ENCODE measurements at places on chromosomes 11 and 22.

- no peak for DNase-seq
Observed at GRCh38 chr11:68997124-68997994, 15.7 kb downstream of the MRGPRF start.

DNA sequence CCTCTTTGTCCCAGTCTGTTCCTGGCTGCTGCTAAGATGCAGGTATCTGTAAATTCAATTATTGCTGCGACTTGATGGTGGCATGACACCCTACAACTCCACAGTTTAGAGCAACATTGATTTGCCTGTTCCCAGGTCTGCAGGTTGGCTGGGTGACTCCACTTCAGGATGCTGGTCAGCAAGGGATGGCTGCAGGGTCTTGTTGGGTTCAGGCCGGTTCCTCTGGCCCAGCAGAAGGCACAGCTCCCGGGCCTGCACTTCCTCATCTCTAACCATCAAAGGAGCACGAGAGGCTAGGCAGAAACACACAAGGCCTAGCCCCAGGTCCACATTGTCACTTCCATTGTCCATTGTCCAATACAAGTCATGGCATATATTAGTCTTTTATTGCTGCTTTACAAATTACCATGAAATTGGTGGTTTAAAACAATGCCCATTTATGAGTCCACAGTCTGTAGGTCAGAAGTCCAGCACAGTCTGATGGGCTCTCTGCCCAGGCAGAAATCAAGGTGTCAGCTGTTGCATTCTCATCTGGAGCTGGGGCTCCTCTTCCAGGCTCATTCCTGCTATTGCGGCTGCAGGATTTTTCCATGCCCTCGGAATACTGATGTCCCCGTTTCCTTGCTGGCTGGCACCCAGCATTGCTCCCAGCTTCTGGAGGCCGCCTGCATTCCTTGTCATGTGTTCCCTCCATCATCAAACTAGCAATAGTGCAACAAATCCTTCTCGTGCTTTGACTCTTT, 96.6 kb upstream of the LMO1 start:
- no peak for DNase-seq

GRCh38 chr11:128891913-128892398, 800 bp downstream of the KCNJ5 start:
- no peak for DNase-seq

DNA sequence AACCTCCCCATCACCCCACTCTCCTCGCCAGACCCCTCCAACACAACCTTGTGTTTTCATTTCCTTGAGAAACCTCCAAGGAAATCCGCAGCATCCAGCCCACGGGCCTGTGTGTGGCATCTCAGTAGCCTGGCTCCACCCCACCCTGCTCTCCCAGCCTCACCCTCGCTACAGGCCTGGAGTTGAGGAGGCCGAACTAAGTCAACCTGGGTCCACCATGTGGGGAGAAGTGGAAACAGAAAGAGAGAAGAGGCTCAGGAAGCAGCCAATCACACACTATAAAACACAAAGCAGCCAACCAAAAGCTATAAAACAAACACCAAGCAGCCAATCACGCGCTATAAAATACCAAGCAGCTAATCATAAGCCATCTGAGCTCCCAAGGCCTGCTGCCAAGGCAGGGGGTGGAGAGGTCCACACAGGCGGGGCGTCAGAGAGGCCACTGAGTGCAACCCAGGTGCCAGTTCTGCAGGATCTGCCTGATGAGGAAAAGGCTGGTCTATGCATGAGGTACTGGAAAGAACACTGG, 72.0 kb downstream of the MICAL3 start:
- DNase-seq = no peak

DNA sequence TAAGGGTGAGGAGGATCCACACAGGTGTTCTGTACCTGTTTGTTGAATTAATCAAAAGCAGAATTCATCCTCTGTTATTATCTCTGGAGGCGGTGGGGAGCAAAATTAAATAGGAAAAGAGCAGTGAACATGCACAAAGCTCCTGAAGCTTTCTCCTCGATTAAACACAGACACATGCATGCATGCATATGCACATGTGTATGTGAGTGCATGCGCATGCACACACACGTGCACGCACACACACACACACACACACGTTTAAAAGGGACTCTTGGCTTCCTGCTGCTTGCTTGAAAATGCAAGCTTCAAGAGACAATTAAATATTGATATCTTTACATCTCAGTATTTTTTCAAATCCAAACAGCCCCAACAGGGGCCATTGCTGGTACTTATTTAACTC, 462.1 kb downstream of the BUD13 start:
- DNase-seq = no peak

- no peak for DNase-seq
Observed at GRCh38 chr11:11697796-11698195, 76.0 kb upstream of the GALNT18 start.

DNA sequence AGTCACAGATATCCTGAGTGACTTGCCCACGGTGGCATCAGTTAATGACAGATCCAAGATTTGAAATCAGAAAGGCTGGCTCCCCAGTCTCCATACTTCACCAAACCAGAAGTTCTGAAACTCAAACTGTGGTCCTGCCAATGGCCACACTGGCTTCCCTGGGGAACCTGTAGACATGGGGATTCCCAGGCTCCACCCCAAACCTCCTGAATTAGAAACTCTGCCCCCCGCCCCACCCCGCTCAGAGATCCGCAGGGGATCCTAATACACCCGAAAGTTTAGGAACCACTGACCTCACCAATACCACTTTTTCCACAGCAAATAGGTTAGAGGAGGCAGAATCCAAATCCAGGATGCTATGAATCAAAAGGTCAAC, 15.3 kb downstream of the RTN4RL2 start:
- DNase-seq = no peak

DNA sequence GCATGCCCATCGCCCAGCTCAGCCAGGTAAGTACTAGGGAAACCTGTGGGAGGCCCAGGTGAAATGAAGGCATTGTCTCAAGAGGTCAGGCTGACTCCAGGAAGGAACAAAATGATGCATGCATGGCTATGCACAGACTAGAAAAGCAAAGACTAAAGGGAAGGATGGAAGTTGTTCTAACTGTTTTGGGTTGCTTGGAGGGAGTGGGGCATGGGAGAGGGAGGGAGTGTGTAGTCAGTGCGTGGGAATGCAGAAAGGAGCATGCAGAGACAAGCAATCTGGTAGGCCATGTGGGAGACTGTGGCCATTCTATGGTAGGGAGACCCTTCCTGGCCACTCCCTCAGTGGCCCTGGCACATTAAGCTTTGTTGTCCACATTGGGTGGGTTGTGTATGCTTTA, 2.9 kb downstream of the MICAL3 start:
- no peak for DNase-seq

DNA sequence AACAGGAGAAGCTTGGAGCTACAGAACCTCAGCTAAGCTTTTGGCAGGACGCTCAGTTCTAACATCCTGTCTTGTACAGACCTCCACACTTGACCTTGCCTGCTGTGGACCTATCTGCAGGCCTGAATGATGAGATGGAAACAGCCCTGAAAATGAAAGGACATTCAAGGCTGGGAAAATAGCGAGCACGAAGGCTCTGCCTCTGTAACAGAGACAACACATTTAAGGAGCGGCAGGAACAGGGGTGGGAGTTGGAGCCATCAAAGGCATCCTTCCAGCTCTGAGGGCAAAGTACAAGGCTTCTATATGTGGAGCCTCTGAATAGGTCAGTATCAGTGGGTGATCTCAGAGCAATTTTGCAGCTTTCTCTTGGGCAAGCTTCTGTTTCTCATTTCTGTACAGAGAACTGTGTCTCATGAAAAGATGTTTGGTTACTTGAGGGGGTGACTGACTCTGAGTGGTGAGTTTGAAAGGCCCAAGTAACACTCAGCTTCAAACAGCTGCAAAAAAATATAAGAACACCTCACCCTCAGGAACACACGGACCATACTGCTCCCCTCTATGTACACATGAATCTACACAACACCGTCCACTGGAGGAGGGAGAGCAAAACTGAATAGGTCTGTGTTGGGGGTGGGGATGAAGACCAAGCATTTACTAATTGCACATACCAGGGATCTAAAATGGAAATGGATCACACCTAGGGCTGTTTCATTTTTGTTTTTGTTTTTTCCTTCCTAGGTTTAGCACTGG, 101.6 kb downstream of the CCDC81 start:
- DNase-seq = no peak

DNA sequence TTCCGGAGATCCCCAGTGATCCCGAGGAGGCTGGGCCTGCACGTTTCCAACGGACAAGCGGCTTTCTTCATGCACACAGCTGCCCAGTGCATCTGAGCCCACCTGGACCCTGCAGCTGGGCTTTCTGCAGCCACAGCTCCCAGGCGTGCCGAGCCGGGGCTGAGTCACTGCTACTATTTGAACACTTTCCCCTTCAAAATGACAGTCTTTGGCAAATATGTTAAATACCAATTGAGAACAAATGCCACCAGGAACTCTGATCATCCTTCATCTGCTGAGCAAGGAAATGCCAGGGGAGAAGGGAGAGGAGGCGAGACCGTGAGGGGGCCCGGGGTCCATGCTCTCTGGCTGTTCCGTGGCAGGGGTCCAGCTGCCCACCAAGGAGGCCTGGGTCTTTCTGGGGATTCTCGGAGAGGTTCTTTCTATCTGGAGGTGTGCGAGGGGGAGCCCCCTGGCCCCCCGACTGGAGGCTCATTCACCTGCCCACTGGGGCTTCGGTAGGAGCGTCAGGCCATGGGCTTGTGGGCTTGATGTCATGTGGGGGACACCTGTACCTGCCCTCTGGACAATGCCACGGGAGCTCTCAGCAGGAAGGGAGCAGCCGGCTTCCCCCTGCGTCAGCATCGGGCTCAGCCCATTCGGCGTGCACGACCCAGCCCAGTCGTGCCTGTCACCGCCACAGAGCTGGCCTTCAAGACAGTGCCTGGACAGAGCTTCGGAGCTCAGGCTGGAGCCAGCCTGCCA, 159.6 kb downstream of the CTTN start:
- DNase-seq = no peak

DNA sequence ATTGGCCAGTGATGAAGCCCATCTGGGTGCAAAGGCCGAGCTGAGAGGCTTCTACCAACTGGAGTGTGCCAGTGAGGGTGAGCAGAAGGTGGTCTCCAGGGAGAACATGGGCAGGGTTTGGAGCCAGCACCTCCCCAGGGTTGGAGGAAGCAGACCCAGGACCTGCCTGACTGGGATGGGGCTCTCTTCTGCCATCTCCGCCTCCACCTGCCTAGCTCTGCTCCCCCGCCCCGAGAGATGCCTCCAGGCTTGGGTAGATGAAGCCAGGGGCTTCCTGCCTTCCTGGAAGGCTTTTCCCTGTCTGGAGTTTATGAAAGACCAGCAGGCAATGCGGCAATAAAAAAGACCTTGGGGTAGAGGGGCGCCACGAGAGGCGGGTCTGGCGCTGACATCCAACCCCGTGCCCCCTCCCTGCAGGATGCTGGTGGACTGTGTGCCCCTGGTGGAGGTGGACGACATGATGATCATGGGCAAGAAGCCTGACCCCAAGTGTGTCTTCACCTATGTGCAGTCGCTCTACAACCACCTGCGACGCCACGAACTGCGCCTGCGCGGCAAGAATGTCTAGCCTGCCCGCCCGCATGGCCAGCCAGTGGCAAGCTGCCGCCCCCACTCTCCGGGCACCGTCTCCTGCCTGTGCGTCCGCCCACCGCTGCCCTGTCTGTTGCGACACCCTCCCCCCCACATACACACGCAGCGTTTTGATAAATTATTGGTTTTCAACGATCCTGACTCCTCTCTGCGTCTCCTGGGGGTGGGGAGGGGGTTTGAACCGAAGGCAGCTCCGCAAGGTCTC, 3.3 kb downstream of the SELENOM start:
- no peak for DNase-seq

- DNase-seq = no peak
Observed at GRCh38 chr22:31561238-31561887, 65.0 kb downstream of the SFI1 start.

- no peak for DNase-seq
Observed at GRCh38 chr22:45055936-45056335, 46.1 kb upstream of the PHF21B start.

DNA sequence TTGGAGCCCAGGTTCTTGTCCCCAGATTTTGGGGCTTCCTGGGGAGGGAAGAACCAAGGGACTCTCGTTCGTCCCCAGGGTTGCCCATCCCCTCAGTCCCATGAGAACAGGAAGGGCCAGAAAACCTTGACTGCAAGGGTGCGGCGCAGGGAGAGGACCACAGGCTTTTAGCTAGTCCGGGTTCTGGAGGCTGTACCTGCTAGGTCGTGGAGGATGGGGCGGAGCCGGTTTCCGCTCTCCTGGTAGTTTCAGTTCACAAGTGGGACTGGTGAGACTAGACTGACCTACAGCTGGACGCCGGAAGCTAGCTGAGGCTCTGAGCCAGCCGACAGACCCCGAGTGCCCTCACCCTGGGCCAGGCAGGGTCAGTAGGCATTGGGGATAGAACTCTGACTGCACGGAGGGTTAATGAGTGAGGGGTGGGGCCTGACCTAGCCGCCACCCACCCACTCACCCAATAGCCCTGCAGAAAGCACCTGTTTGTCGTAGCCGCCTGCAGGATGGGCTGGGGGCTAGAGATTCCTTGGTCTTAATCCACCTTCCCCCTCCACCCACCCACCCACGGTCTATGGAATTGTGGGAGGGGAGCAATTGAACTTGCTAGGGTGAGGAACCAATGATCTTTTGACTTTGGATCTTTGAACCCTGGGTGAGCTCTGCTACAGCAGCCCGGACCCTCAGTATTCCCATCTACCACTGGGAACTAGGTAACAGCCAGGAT, 1.5 kb downstream of the MAFF start:
- DNase-seq = no peak

GRCh38 chr11:70736937-70737640, 338.8 kb downstream of the CTTN start:
- DNase-seq = no peak

- peak; percentile 77 for DNase-seq
Observed at GRCh38 chr11:47248664-47249377, at the start of gene ACP2. Gene ACP2, minus strand, starts transcription at chr11:47248814. Its CDS starts 25 bp downstream, at chr11:47248789.

DNA sequence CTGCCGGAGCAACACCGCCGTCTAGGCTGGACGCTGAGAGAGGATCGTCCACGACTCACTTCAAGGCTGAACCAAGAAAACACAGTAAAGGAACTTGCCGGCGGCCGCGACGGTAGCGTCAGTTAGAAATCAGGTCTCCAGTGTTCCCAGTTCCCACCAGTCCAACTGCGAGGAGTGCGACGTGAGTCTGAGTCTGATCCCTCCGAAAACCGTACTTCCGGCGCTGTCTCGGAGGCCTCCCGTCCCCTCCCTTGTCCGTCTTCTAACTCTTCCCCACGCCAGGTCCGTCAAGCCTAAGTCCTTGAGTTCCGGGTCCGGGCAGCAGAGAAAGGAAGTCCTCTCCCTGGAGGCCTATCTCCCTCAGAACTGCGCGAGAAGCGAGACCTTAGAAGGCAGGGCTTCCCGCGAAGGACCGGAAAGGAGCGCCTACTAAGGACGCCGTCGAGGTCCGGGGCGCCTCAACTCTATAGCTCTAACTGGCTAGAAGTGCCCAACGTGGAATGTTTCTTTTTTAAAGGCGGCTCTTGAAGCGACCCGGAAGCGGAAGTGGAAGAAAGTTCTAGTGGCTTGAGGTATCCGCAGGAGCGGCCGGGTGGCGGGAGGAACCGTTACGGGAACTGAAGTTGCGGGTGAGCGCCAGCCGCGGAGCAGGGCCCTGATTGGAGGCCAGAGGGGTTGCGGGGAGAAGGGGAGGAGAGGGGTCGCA, at the start of the genes BANF1 and EIF1AD:
Gene BANF1, plus strand, starts transcription at position 562 of the 706 bp plus-strand sequence. CDS start 748 bp downstream, outside the sequence.
Gene EIF1AD, minus strand, starts transcription at position 216 of the 706 bp plus-strand sequence. CDS start 1,768 bp downstream, outside the sequence.
- peak; percentile 99 for DNase-seq

- DNase-seq = no peak
Observed at GRCh38 chr22:21713428-21714058, 22.1 kb downstream of the YPEL1 start.

All from HS-27A (cell line).